ENCODE measurements at places on chromosomes 4 and X.

- DNase-seq = no peak
Observed at GRCh38 chrX:111857534-111858060, 18.4 kb upstream of the TRPC5OS start.

GRCh38 chr4:17093481-17093880, 195.0 kb upstream of the LDB2 start:
- no peak for DNase-seq

- DNase-seq = no peak
Observed at GRCh38 chr4:75511841-75512240, 2.4 kb downstream of the RCHY1 start.

- no peak for DNase-seq
Observed at GRCh38 chr4:168682898-168683500, 186.1 kb downstream of the PALLD start.

DNA sequence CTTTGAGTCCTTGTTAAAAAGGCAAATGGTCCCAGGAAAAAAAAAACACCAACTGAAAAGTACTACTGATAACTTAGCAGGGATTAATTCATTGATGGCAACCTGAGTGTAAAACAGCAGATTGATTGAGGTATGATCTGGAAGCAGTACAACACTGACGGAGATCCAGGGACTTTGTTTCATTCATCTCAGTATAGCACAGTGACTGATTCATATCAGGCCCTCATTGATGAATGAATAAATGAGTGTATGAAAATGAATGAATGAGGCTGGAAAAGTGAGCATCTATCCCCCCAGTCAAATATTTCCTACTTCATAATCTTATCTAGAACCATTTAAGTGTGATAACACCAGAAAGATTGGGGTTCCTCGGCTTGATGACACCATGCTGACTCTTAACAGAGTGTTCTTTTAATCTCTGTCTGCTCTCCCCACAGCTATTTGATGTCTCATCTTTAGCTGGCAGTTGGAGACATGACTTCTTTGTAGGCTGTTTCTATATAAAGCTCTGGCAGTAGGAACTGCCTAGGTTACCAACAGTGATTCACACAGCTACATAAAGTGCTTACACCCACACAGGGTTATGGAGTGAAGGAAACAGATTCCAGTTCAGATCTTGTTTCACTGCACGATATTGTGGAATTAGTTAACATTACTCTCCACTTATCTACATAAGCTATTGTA, 18.6 kb upstream of the RNF128 start:
- no peak for DNase-seq

- DNase-seq = no peak
Observed at GRCh38 chr4:182233310-182234090, 9.7 kb upstream of the TENM3 start.

GRCh38 chrX:105462186-105462585, 241.7 kb upstream of the TEX13A start:
- no peak for DNase-seq

- no peak for DNase-seq
Observed at GRCh38 chr4:85938902-85939301, 421.0 kb downstream of the MAPK10 start.

DNA sequence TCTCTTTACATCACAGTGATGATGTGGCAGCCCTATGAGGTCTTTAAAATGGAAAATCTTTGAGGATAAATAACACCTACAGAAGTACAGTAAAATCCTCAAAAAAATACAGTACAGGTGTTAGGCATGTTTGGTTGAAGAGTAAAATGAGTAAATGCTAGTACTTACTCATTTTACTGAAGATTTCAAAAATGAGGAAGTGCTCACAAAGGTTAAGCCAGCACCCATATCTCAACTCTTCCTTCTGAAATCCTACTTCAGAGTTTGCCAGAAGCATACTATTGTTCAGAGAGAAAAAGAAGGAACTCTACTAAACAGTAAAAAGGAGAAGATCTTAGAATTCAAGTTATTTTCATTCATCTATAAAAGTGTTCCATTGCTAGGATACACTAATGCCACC, 130.9 kb downstream of the CBR4 start:
- no peak for DNase-seq

DNA sequence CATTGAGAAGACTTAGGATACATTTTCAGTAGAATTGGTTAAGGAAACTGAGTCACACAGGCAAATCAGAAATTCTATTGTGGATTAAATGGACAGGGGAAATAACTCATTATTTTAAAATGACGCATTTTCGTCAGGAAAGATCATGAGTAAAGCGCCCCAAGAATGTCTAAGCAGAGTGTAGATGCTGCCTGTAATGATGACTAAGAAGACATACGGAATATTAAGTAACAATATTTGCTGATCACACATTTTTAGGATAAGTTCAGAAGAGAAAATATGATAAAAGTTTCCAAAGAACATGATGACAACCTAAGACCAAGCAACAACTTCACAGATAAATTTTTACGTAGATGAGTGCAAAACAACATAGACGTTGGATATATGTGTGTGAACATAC, 596.3 kb upstream of the TENM3 start:
- no peak for DNase-seq

- DNase-seq = no peak
Observed at GRCh38 chrX:130834149-130834548, 68.9 kb downstream of the ENOX2 start.

DNA sequence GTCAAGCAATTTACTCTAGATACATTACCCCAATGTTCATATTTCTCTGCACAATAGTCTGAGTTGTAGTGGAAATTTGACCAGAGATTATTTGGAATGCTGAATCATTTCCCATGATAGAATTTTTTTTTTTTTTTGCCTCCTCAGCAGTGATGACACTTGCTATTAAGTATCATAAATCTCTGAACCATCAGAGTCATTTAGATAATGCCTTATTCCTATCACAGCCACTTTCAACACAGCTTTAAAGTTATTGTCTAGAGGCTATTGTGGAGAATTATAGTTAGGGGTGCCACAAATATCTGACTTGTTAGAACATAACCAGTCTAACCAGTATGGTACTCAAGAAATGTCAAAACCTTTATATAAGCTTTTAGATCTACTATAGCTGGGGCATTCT, 79.8 kb downstream of the LCORL start:
- no peak for DNase-seq

DNA sequence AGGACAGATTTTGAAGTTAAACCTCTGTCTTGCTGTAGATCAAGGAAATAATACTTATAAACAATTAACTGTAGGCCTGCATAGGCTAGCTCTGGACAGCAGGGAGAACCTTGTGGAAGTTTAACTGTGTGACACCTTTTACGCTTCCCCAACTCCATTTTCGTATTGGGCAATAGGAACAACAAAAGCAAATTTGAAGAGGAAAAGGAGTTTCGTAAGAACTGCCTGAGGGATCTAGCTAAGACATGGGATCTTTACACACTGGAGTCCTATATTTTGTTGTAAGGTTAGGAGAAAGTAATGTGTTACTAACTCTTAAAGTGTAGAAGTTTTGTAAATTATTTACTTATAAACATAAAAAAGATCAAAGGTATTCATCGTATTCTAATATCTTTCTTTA, 324.9 kb upstream of the CASK start:
- DNase-seq = no peak

DNA sequence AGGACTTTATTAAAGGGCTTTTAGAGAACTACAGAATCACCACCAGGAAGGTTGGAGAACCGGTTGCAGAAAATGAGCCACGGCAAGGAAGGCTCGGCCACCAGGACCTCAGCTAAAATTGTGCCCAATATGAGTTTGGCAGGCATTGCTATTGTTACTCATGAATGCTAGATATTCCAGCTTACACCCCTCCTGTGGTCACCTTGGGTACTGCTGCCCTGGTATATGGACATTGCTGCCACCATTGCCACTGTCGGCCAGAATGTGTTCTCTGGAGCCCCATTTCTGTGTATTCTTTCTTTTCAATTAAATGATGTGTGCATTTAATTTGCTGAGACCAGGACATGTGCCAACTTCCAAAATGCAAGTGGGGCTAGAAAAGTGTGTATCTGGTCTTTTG, 626.7 kb upstream of the BOD1L1 start:
- DNase-seq = no peak

- DNase-seq = no peak
Observed at GRCh38 chr4:24103434-24104157, 213.7 kb upstream of the PPARGC1A start.

GRCh38 chr4:121790976-121791375, 10.1 kb upstream of the EXOSC9 start:
- DNase-seq = no peak

DNA sequence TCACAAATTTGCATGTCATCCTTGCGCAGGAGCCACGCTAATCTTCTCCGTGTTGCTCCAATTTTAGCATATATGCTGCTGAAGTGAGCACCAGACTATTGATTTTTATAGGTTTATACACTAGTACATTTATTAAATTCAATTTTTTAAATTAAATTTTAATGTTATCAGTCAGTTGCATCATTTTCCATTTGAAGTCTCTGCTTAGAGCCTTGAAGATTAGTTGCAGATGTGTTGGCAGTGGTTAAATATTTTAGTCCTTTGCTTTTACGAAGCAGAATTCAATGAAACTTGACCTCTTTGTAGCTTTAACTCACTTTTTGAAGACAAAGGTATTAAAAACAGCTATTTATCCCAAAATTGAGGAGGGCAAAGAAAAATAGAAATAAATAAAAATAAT, 16.5 kb downstream of the TRAPPC11 start:
- no peak for DNase-seq

GRCh38 chr4:156615066-156615531, 356.5 kb downstream of the PDGFC start:
- DNase-seq = no peak

DNA sequence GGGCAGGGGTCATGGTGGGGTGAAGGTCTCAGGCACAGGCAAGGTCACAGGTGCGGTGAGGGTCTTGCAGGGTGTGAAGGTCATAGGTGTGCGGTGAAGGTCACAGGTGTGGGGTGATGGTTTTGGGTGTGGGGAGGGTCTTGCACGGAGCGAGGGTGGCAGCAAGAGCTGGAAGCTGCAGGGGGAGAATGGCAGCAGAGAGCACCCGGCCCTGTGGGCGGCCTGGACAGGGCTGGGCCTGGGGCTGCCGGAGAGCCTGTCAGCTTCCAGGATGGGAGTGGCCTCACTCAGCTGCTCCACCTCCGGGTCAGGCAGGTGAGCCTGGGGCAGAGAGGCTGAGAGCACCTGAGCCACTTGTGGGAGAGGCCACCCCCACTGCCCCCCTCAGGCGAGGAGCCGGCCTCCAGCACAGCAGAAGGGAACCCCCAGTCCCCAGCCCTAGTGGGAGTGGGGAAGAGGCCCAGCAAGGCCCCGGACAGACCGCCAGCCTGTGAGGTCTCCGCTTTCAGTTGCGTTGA, 1.5 kb downstream of the MSANTD1 start:
- DNase-seq = no peak

- DNase-seq = no peak
Observed at GRCh38 chr4:100268789-100269188, 78.5 kb upstream of the DDIT4L start.
